ENCODE measurements at places on chromosomes 6 and 20.
A peak's percentile ranks its signal among the peaks of the same experiment; 100 is the strongest.

GRCh38 chr20:137668-138490 lies 4.5 kb upstream of the DEFB126 start:
- DNase-seq: peak; percentile 44

DNA sequence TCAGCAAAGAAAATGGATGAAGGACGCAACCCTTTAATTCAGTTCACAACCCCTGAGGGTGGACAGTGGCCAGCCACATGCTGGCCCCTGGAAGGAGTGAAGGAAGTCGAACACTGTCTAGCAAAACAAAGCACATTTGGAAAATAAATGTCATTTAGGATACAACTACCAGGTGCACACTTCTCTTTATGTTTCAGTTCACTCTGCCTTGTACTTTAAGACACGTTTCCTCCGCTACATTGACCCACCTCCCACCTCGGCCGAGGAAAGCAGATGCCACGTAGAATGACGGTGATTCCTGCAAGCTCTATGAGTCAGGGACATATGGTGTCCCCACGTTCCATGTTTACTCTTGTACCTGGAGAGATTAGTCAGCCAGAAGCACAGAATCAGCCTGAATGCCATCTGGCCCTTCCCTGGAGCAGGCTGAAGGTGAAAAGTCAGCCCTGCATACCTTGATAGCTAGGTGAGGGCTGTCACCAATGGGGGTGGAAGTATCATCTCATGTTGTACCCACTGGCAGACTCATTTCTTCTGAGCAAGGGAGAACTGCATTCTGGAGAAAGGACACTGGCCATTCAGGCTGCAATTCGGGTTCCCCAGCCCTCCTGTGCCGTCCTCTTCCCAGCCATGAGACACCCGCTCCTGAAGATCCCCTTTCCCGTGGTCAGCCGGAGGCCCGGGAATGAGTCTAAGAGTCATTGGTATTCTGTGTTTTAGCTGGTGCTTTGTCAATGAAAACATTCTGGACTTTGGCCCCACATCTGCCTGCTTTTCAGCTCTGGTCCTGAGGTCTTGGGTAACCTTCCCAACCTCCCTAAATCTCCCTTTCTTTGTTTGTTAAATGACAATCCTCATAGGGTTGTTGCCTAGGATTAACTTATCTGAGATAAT lies 60.6 kb downstream of the FOXA2 start:
- no peak for DNase-seq

- DNase-seq: no peak
Observed at GRCh38 chr20:43681991-43682410, 15.1 kb downstream of the MYBL2 start.

GRCh38 chr6:142088858-142089216 lies 43.9 kb upstream of the GJE1 start:
- DNase-seq: peak; percentile 22

DNA sequence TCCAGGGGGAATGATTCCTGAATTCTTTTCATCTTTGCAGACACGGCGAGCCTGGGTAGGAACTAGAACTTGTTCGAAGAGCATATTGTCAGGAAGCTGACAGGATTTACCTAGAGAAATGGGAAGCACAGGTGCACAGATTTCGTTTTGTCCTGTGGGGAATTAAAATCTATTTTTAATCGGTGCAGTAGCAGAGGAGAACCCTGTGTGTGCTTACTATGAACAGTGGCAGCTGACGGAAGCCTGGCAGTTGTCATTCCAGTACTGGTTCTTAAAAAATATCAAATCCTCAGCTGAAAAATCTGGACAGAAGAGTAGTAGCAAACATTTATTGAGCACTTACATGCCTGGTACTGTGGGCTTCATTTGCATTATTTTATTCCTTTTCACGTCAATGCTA lies 609.0 kb downstream of the QKI start:
- DNase-seq: no peak

Measured in NB4 (cell line).